ENCODE measurements at places on chromosomes 7 and 10. TPM values are rescaled to one million over a fixed set of nuclear protein-coding genes. Genes with fewer than 3 reads are reported as not detected.

MYL10 gene
- total RNA-seq = not detected

ATOH7 gene
- not detected for total RNA-seq

DNA sequence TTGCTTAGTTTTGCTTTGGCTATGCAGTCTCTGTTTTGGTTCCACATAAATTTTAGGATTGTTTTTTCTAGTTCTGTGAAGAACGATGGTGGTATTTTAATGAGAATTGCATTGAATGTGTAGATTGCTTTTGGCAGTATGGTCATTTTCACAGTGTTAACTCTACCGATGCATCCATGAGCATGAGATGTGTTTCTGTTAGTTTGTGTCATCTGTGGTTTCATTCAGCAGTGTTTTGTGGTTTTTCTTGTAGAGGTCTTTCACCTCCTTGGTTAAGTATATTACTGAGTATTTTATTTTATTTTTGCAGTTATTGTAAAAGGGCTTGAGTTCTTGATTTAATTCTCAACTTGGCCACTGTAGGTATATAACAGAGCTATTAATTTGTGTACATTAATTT, 78.2 kb upstream of the ZNF92 start:
- H3K27ac ChIP-seq = no peak overlapping the region
- no peaks in the 10 kb centered on the region for H3K4me1 ChIP-seq
- no peaks in the 10 kb centered on the region for H3K36me3 ChIP-seq
- no peak for DNase-seq
- H3K27me3 ChIP-seq = no peaks in the 10 kb centered on the region
- H3K4me3 ChIP-seq = no peak overlapping the region

DNA sequence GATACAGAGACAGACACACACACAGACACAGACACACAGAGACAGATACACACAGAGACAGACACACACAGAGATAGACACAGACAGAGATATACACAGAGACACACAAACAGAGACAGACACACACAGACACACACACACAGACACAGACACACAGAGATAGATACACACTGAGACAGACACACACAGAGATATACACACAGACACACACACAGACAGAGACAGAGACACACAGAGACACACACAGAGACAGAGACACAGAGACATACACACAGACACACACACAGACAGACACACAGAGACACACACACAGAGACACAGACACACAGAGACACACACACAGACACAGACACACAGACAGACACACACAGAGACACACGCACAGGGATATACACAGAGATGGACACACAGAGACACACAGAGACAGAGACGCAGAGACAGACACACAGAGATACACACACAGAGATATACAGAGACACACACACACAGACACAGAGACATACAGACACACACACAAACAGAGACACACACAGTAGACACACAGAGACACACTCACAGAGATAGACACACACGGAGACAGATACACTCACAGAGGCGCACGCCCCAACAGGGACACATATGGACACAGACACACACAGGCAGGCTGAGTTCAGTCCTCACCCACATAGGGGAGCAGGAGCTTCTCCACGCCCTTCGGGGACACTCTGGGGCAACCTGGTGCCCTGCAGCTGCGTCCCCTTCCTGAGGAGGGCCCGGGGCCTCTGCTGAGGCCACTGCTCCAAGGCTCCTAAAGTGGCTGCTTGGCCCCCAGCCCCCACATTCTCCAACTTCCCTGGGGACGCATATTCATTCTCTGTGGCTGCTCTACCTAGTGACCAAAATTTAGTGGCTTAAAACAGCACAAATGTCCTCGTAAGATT, 10.3 kb upstream of the PPP2R2D start:
- H3K27me3 ChIP-seq = no peaks in the 10 kb centered on the region
- no peak overlapping the region for H3K4me3 ChIP-seq
- H3K27ac ChIP-seq = no peak overlapping the region
- H3K4me1 ChIP-seq = no peaks in the 10 kb centered on the region

DNA sequence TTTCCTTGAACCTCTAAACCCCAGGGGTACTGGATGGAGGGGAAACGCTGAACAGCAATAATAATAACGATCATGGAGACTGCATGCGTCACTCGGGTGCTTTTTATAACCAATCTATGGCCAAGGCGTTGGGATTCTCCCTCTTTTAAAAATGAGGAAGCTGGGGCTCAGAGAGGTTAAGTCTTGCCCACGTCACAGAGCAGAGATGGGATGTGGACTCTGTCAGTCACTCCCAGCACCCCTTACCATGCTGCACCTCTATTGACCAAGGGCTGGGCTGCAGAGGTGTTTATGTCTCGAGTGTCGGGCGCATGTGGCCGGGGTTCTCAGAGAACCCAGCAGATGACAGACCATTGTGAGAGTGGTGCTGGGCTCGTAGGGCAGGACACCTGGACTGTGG, 129.9 kb downstream of the CDH23 start:
- no peak overlapping the region for H3K27ac ChIP-seq
- no peak for DNase-seq
- no peaks in the 10 kb centered on the region for H3K36me3 ChIP-seq
- no peaks in the 10 kb centered on the region for H3K27me3 ChIP-seq
- H3K4me1 ChIP-seq = no peaks in the 10 kb centered on the region
- H3K4me3 ChIP-seq = no peak overlapping the region

DNA sequence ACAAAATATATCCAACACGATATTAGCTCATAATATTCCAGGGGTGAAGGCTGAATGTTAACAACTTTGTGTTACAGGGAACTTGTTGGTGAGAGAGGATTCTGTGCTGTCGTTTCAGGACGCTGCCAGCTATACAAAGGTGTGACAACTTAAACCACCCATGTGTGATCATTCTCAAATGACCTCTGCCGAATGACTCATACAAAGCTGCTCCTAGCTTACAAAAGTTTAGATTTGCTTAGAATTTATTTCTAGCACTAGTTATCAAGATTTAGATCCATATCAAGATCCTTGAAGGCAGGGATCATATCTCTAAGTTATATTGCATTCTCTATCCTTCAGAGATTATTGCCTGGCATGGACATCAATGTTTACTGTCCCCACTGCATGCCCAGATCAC, 65.3 kb downstream of the COBL start:
- no peaks in the 10 kb centered on the region for H3K27me3 ChIP-seq

SLC16A9 gene
- 1.2 TPM for total RNA-seq

HKDC1 gene
- total RNA-seq = 2.0 TPM

ATG9B gene
- 0.44 TPM for total RNA-seq

DNA sequence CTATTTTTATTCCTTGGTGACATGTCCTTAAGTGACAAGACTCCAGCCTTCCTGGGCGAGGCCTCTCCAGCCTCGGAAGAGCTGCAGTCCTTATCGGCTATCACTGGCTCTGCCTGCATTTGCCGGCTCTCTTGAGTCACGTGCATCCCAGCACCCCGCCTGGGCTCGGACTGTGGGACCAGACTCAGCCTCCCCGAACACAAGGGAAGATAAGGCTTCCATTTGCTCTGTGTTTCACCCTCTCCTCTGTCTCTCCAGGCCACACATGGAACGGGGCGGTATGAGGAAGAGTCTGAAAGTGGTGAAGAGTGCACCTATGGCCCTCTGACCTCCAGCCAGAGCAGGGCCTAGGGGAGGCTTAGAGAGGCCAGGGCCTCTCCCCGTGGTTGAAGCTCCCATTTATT, 4.7 kb downstream of the GDF2 start:
- no peak overlapping the region for H3K4me3 ChIP-seq
- H3K36me3 ChIP-seq = no peaks in the 10 kb centered on the region
- H3K4me1 ChIP-seq = no peaks in the 10 kb centered on the region
- H3K27ac ChIP-seq = no peak overlapping the region
- no peak for DNase-seq
- no peaks in the 10 kb centered on the region for H3K27me3 ChIP-seq

GRCh38 chr10:76252733-76253132, 821.3 kb downstream of the LRMDA start:
- H3K36me3 ChIP-seq = no peaks in the 10 kb centered on the region
- no peak overlapping the region for H3K4me3 ChIP-seq
- H3K27ac ChIP-seq = no peak overlapping the region
- no peaks in the 10 kb centered on the region for H3K27me3 ChIP-seq

DNA sequence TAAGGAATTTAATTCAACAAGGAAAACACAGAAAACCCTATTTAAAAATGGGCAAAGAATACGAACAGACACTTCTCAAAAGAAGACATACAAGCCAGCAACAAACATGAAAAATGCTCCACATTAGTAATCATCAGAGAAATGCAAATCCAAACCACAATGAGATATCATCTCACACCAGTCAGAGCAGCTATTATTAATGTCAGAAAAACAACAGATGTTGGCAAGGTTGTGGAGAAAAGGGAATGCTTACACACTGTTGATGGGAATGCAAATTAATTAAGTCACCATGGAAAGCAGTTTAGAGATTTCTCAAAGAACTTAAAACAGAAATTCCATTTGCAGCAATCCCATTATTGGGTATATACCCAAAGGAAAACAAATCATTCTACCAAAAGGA, 55.2 kb downstream of the GCC1 start:
- H3K36me3 ChIP-seq = no peaks in the 10 kb centered on the region
- H3K27me3 ChIP-seq = no peaks in the 10 kb centered on the region
- DNase-seq = no peak
- H3K4me1 ChIP-seq = no peaks in the 10 kb centered on the region
- H3K27ac ChIP-seq = no peak overlapping the region

GRCh38 chr10:127996586-127996985, 89.7 kb downstream of the PTPRE start:
- no peaks in the 10 kb centered on the region for H3K4me1 ChIP-seq
- H3K4me3 ChIP-seq = no peak overlapping the region
- no peak for DNase-seq
- no peaks in the 10 kb centered on the region for H3K36me3 ChIP-seq

GRCh38 chr10:20963721-20964595, 66.8 kb upstream of the NEBL start:
- no peak overlapping the region for H3K27ac ChIP-seq
- no peak for DNase-seq
- H3K4me1 ChIP-seq = no peaks in the 10 kb centered on the region
- H3K36me3 ChIP-seq = no peaks in the 10 kb centered on the region
- no peak overlapping the region for H3K4me3 ChIP-seq

DNA sequence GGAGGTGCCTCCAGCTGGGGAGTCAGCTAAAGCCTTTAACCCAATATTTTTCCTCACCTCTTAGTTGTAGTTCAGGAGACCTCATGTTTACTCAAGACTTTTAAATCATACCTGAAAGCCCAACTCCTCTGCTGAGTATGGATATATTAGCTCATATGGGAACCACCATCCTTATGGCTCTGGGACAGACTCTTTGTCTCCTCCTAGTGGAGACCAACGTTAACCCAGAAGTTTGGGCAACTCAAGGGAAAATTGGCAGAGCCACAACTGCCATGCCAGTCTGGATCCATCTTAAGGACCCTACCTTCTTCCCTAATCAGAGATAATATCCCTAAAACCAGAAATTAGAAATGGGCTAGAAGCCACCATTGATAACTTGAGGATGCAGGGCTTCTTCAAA, 80.8 kb downstream of the TMEM106B start:
- no peak overlapping the region for H3K4me3 ChIP-seq
- H3K27ac ChIP-seq = no peak overlapping the region
- no peaks in the 10 kb centered on the region for H3K27me3 ChIP-seq
- no peaks in the 10 kb centered on the region for H3K4me1 ChIP-seq
- no peak for DNase-seq

MRPS24 gene
- 86.1 TPM for total RNA-seq

- H3K27ac ChIP-seq = no peak overlapping the region
- no peak for DNase-seq
- no peaks in the 10 kb centered on the region for H3K36me3 ChIP-seq
- H3K4me1 ChIP-seq = no peaks in the 10 kb centered on the region
Observed at GRCh38 chr7:70474639-70475234, 657.2 kb upstream of the GALNT17 start.

SKIDA1 gene
- 0.98 TPM for total RNA-seq

GRCh38 chr7:26853788-26854393, 10.5 kb downstream of the SKAP2 start:
- DNase-seq = no peak
- no peaks in the 10 kb centered on the region for H3K36me3 ChIP-seq
- H3K27ac ChIP-seq = no peak overlapping the region
- no peaks in the 10 kb centered on the region for H3K27me3 ChIP-seq
- no peak overlapping the region for H3K4me3 ChIP-seq
- H3K4me1 ChIP-seq = no peaks in the 10 kb centered on the region

RHOBTB1 gene
- 13.4 TPM for total RNA-seq

DNA sequence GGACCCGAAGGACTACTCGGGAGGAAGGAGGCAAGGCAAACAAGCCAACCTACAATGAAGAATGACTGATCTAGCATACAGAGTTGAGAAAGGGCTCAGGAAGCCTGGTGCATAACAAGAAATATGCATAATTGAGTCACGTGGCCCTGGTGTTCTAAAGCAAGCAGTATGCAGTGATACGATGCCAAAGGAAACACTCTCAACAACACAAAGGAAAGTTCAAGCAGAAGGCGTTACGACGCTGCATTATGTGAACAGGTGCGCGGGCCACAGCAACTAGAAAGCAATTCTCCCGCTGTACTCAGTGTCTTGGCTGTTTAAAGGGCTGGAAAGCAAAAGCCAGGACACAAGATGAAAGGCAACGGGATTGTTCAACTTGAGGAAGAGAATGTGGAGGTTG, 100.8 kb downstream of the PRTFDC1 start:
- no peaks in the 10 kb centered on the region for H3K4me1 ChIP-seq
- no peak for DNase-seq
- no peak overlapping the region for H3K4me3 ChIP-seq
- no peaks in the 10 kb centered on the region for H3K27me3 ChIP-seq

ST8SIA6 gene
- total RNA-seq = 32.1 TPM

PLXDC2 gene
- total RNA-seq = 125 TPM

Measured in breast epithelium (tissue), 4 donors.